ENCODE measurements at places on chromosomes 4 and X.

DNA sequence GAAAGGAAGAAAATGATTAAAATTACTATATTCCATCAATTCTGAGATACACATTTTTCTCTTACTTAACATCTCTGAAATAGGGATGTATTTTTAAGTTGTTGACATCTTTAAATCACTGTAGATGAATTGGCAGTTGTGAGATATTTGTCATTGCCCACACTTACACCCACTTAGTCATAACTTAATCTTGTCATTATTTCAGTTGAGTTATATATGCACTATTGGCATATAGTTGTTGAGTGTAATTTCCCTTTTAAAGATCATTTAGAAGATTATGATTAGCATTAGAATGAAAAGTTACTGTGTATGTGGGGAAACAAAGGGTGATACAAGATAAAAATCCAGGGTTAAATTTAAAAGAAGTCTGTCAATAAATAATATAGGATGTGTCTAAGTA lies 2.2 kb downstream of the AIMP1 start:
- no peak for DNase-seq

DNA sequence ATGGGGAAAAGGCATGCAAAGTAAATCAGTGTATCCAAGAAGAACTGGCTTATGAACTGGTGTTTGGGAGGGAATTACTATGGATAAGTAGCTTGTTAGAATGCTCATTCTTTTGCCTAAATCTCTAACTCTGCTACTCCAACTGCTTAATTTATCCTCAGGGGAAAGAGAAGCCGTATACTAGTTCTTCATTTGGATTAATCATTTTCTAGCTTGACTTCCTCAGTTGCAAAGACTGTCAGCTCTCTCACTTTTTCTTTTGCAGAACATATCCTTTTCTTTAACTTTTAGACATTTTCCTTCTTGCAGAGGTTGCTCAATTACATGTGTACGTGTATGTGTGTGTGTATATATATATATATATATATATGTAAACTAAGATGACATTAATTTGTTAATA lies 21.9 kb downstream of the GPRIN3 start:
- DNase-seq = no peak

- DNase-seq = no peak
These were observed 18.9 kb downstream of the SORBS2 start for GRCh38 chr4:185793116-185793485.

DNA sequence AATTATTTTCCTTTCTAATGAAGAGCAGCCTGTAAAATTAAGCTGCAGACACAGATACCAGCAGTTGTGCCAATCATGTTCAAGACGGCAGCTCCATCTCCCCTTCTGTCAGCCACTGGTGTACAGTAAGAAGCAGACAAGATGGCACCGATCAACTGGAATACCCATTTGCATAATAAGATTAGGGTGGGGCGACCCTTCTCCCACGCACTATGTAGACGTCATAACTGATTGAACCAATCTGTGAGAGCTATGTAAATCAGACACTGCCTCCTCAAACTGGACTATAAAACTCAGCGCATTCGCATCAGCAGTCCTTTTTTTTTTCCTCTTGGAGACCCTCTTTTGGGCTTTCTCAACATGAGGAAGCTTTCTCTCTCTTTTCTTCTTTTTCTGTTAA lies 40.4 kb upstream of the INTS6L start:
- DNase-seq = no peak

GRCh38 chr4:129094347-129094746 lies 1.0 kb upstream of the SCLT1 start:
- no peak for DNase-seq

DNA sequence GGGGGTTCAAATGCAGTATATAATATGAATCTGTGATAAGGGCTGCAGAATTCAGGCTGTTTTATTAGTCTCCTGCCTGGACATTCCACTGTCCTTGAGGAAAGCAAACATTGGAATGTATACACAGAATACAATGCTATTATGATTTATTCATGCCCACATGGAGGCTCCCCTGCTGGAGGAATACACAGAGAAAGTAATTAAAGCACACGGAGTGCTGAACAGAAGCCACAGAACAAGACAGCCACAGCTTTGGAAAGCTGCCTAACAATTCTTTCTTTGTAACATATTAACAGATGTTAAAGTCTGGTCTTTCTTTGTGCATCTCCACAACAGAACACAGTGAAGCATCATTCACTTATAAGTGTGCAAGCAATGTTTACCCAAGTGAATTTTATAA lies 155.8 kb downstream of the ARAP2 start:
- DNase-seq = no peak

- no peak for DNase-seq
These were observed 30.0 kb upstream of the RNF128 start for GRCh38 chrX:106696502-106696901.

- no peak for DNase-seq
These were observed 45.2 kb upstream of the MAGED4 start for GRCh38 chrX:52139545-52139895.

DNA sequence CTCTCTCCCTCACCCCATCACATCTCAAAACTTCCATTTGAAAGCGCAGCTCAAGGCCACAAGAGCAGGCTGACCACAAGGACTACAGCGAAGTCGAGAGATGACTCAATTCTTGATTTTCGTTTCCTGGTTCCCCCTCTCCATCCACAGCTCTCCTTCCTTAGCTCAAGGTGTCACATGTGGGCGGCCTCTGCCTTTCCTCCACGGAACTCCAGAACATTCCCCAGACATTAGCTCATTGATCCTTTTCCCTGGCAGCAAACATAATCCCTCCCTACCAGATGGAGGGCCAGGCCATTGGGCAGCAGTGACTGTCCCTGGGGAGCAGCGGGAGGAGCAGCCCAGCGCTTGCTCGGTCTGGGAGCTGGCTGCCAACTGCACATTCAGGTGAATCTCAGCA lies 56.3 kb downstream of the CCDC149 start:
- no peak for DNase-seq

- no peak for DNase-seq
These were observed 177.5 kb upstream of the AFF2 start for GRCh38 chrX:148322906-148323305.

DNA sequence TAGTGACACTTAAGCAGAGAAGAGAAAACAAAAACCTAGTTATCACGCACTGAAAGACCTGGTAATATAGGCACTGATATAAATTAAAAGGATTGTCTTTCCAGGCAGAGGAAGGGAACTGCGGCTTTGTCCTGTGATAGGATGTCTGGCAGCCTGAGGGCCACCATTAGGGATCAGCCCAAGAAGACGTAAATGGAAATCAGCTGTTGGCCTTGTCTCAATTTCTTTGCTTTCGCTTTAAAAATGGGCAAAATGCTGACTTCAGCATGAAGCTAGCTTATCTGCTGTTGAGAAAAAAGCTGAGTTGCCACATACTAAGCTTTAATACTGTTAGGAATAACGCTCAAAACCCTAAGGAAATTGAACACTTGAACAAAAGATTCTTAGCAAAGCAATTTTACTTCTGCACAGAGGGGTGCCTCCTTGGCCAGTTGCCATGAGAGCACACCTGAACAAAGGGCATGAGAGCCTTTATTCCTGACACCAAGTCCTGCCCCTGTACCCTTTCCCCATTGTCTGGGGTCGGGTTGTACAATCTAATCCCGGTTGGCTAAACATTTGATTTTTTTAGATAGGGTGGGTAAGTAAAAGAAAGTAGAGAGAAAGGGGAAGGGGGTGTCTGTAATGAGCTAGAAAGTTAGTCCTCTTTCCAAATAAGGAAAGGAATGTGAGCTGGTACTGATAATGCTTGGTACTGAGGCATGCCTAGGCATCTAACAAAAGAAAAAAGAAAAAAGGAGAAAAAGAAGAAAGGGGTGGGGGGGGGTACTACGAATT lies 85.1 kb upstream of the UCP1 start:
- no peak for DNase-seq

GRCh38 chr4:116064331-116064730 lies 950.9 kb upstream of the NDST4 start:
- no peak for DNase-seq

- no peak for DNase-seq
These were observed 13.9 kb upstream of the PRDM8 start for GRCh38 chr4:80183250-80184052.

DNA sequence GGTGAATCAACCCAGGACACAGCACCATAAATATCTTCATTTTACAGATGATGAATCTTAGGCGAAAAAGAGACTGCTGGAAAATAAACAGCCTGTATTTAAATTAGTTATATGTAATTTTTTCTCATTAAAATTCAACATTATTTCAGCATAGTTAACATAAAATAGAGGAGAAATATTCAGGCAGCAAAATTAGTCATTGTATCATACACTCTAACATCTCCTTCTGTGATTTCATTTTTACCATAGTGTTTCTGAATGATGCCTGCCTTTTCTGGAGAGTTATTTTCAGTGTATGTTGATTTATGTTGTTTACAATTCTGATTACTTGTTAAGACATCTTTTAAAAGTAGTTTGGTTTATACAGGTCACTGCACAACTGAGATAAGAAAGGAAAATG lies 82.3 kb upstream of the KCNIP4 start:
- no peak for DNase-seq

DNA sequence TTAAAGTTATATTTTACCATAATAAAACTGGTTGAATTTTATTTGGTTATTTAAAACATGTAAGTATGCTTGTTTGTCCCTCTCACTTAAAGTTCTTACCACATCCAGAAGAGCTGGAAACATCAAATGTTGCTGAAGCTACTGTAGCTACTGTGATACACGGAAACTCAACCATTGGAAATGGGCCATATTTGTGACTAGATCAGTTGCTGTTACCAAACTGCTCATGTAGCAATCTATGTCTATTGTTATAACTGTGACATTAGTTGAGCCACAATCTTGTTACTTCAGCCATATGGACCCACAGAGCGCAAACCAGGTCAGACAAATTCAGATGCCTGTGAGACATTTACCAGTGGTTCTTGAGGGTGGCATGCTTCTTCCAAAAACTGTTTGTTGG lies 41.6 kb downstream of the NDNF start:
- no peak for DNase-seq

DNA sequence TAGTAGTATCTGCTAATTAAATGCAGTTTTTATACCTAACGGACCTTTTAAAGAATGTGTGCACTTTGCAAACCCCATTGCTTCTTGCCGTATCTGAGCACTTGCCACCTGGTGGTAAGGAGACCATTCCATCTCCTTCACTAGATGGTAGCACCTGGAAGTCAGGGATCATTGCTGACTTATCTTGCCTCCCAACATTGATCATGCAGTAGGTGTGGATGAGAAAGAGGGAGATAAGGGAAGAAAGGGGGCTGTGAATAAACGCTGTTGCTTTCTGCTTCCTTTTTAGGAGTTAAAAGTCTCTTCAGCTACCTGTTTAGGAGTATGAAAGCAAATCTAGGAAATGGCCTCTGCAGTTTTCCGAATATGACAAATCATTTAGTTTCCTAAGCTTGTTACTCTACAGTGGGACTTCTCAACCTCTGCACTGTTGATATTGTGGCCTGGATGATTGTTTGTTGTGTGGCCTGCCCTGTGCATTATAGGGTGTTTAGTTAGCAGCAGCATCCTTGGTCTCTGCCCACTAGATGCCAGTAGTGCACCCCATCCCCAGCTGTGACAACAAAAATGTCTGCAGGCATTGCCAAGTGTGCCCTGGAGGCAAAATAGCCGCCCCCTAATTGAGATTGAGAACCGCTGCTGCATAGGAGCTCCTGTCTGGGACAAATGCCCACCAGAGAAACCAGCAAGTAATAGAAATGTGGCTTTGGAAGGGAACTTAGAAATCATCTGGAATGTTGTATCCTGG lies 38.8 kb downstream of the GAB1 start:
- peak; percentile 31 for DNase-seq

- DNase-seq = no peak
These were observed 216.4 kb upstream of the RASGEF1B start for GRCh38 chr4:81688085-81688484.

- no peak for DNase-seq
These were observed 15.5 kb upstream of the GPR82 start for GRCh38 chrX:41708486-41708885.

GRCh38 chr4:185794637-185795036 lies 17.4 kb downstream of the SORBS2 start:
- DNase-seq = no peak

DNA sequence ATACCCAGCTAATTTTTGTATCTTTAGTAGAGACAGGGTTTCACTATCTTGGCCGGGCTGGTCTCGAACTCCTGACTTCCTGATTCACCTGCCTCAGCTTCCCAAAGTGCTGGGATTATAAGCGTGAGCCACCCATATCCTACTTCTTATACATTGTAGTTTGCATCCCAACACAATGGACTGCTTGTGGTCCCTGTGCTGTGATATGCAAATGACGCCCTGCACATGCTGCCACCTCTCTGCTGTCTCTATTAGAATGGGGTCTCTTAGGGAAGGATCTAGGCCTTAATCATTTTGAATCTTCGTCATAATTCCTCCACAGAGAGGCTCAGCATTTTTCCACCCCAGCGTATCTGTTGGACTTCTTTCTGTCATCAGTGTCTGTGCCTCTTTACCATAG lies 595.9 kb downstream of the ADGRL3 start:
- no peak for DNase-seq

DNA sequence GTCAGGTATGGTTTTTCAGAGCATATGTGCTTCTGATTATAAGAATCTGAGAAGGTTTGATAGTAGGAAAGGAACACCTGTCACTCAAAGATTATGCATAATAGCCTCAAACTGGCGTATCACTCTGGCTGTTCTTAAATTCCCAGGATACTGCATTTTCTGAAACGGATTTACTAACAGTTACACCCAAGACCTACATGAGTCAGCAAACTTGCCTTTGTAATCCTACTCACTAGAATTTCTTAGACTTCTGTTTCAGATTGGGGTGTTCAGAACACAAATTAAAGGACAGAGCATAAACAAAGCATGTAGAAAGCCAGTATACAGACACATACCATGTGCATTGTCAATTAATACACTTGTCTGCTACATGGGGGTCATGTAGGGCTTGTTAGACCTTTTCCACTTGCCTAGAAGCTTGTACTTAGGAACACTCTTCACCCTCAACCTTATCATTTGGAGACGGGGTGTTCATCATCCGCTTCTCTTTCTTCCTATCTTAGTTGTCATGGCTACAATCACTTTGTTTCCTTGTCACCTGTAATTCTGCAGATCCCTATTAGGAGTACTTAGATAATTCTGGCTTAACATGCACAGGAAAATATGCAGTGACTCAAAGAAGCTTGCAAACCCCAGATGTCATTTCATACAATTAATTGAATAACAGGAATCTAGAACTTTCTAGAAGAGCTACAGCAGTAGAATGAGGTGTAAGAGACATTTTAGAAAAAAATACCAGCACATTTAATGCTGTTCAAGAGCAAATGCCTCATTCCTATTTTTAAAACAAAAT lies 593.0 kb upstream of the TENM3 start:
- no peak for DNase-seq

GRCh38 chr4:188400451-188400850 lies 261.2 kb downstream of the TRIML1 start:
- peak; percentile 13 for DNase-seq

Data from caudate nucleus (tissue), 63 donors.